ENCODE measurements at places on chromosomes 11 and 22.

DNA sequence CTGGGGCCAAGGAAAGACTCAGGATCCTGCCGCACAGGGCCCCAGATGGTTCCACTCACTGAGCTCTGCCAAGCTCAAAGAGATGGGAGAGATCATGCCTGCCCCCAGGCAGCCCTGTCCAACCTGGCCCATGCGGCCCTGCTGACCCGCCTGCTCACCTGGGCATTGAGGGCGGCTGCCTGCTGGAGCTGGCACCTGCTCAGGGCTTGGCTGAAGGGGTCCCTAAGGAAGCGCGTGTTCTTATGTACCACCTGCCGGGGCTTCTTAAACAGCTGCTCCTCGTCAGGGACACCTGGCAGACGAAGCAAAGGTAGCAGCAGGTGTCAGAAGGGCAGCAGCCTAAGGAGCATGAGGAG lies 5.5 kb downstream of the ESS2 start:
- DNase-seq: no peak

DNA sequence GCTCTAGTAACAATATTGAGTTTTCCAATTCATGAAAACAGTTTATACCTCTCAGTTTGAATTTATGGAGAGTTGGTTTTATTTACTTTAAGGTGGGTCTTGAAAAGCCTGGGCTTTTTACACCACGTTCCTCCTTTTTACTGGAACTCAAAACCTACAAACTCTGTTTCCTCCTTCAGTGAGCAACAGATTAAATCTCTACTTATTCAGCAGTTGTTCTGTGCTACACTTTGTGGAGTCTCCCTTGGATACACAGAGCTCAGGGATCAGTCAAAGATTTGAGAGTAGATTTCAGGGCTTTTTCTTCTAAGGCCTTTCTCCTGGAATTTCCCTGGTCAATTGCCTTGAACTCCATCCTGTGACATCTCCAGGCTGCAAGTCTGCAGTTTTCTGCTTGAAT lies 3.5 kb downstream of the NXPE1 start:
- no peak for DNase-seq

DNA sequence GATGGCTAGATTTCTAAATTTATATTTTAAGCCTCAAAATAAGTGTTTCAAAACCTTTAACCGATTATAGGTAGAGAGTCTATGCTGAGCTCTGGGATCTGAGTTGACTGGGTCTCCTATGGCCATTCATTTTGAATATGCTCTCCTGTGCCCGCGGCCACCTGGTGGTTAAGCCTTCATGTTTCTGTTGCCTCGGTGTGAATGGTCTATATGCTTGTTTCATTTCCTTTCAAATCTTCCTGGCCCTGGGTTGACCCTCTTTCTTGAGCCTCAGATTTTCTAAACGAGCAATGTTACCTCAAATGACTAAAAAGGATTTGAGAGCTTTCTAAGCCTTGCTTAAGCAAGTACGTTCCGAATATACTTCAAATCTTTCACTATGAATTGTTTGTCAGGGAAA lies 789.4 kb upstream of the KIRREL3 start:
- no peak for DNase-seq

- DNase-seq: no peak
These were observed 2.7 kb downstream of the LRRC32 start for GRCh38 chr11:76667856-76668255.

DNA sequence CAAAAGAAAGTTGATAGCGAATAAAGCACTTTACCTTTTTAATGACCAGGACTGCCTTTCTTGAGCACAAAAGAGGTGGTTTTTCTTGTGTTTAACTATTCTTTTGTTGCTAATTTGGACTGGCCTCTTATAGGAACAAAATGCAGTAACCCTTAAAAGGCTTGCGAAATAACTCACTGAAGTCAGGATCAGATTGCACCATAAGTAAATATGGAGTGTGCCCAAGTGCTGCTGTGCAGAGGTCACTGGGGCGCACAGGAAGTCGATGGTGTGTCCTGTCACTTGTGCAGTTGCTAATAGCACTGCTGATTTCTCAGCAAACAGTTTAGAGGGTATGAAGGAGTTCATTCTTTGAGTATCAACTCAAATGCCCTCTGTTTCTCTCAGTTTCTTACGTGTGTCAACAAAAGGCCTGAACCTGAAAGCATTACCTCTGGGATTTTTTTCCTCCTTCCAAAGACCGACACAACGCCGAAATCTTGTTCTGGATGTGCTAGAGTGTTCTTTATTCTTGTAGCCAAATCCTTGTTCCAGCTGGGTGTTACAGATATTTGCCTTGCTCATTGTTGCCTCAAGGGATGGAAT lies 71.3 kb downstream of the ATXN10 start:
- peak; percentile 84 for DNase-seq

GRCh38 chr11:1281326-1281973 lies 28.0 kb downstream of the TOLLIP start:
- no peak for DNase-seq

DNA sequence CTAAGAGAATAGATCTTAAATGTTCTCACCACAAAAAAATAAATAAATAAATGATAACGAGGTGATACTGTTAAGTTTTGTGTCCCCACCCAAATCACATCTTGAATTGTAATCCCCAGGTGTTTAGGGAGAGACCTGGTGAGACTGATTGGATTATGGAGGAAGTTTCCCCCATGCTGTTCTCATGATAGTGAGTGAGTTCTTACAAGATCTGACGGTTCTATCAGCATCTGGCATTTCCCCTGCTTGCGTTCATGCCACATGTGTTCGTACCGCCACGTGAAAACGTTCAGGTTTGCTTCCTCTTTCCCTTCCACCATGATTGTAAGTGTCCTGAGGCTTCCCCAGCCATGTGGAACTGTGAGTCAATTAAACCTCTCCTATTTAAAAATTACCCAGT lies 1514.8 kb upstream of the TENM4 start:
- no peak for DNase-seq

DNA sequence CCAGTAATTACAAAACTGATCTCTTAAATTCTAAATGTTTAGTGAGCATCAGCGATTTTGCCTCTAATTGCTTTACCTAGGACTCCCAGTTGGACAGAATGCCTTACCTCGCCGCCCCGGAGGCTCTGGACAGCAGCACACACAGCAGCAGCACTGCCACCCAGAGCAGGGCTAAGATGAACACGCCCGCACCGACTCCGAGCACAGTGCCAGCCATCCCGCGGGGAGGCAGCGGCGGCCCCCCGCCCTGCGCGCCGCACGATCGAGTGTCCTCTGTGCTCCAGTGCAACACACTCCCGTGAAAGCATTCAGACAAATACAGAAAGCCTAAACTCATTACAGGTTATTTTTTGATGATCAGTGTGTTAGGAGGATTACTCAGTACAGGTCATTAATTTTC lies 9.4 kb downstream of the TMEM218 start:
- no peak for DNase-seq

- DNase-seq: no peak
These were observed 33.6 kb downstream of the GALNT18 start for GRCh38 chr11:11588243-11588642.

DNA sequence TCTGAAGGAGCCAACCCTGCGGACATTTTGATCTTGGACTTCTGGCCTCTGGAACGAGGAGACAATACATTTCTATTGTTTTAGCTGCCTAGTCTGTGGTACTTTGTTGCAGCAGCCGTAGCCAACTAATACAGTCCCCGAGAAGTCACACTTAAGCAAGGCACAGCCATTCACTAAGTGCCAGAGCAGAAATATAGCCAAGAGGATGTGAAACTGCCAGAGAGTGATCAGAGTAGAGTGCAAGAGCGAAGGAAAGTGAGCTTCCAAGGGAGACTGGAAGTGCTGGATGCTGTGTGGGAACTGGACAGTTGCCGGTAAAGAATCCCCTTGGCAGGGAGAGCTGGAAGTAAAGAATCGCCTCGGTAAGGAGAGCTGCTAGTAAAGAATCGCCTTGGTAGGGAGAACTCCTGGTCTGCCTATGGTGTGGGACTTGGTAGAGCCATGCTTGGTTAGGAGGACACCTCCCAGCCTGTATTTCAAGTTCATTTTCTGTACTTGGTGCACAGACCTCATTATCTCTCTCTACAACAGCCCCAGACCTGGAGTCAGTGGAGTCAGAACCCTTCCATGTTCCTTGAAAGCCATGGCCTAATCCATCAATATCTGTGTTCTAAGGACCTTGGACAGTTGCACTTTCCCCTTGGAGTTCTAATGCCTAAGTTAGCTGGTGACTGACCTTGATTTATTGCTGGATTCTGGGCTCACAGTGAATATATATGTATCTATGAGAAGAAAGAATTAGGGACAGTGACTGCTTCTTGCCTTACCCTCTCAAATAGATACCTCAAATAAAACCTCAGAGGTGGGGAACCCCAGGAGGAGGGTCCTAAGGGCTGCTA lies 162.1 kb downstream of the LDLRAD3 start:
- DNase-seq: no peak

GRCh38 chr22:17965538-17966402 lies 58.6 kb downstream of the MICAL3 start:
- no peak for DNase-seq

DNA sequence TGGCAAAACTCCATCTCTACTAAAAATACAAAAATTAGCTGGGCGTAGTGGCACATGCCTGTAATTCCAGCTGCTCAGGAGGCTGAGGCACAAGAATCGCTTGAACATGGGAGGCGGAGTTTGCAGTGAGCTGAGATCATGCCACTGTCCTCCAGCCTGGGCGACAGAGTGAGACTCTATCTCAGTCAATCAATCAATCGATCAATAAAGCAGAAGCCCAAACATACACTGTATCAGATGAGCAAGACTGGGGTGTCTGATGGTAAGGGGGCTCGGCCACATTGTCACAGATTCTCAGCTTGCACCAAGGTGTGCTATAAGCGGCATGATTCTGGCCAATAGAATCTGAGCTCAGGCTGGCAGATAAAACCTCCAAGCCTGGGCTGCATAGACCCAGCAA lies 261.1 kb downstream of the BUD13 start:
- DNase-seq: no peak

GRCh38 chr11:44708523-44709280 lies 18.1 kb upstream of the TSPAN18 start:
- DNase-seq: no peak

GRCh38 chr11:68727783-68728182 lies 23.5 kb downstream of the TESMIN start:
- DNase-seq: no peak

DNA sequence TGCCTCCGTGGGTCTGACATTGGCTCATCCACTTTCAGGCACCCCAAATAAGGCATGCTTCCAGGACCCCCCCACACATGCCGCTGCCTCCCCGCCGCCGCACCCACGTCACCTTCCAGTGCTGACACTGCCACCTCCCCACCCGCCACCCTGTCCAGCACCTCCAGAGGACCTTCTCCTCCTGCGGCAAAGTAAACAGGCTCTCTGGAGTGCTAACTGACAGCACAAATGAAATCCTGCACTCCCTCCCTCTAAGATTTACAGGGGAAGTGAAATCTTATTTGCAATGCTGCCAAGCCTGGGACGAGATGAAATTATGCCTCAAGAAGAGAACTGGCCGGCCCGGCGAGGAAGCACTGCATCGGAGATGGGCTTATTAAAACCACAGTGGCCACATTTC lies 35.3 kb downstream of the MACROD1 start:
- DNase-seq: peak; percentile 21

DNA sequence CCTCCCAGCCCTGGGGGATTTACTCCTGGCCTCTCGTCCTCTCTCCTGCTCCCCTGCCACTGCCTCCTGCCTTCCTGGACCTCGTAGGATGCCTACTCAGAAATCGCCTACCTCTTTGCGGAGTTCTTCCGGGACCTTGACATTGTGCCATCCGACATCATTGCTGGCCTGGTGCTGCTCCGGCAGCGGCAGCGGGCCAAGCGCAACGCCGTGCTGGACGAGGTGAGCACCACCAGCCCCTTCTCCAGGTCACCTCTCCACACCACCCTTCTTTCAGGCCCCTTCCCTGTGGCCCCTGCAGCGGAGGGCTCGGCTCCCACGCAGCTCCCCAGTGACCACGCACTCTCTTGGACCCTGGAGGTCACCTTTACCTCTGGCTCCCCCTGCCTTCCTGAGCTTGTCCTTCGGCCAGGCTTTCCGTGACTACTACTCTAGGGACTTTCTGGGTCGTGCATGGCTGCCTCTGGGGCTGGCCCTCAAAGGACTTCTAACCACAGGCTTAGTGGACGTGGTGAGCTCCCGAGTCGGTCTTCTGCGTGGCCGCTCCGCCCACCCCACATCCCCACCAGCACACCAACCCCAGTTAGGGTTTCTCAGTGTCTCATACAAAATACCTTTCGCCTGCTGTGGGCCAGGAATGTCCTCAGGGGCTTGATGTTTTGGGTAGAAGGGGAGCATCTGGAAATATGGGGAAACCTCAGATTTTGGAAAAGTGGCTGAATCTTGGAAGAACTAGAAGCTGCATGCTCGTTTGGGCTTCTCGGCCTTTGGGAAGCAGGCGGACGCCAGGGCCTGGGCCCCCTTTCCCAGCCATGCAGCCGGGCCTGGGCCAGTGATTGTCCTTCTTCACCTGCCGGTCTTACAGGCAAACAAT lies 24.1 kb upstream of the MYRF start:
- DNase-seq: no peak

DNA sequence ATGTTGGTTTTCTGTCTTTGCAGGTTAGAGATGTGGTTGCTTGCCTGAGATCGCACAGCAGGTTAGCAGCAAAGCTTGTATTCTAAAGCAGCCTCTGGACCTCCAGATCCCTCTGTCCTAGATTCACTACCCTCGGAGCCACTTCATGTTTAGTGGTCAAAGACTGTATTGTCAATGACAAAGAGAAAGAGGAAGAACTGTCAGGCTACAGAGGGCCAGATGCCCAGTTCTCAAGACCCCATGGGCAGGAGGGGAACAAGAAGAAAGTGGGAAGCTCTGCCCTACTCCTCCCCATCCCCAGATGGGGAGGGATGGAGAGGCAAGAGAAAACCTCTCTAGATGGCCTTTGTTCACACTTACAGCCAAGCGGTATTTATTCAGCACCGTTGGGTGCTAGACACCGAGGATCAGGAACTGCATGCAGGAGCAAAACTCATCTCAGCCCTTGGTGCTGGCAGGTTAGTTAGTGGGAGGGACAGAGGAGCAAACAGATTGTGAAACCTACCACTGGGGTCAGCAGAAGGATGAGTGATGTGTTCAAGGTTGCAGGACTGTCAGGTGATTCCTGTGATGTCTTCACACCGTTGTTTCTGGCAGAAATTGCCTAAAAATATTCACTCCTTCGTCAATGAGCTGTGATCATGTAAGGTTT lies 38.3 kb upstream of the PTPRJ start:
- DNase-seq: peak; percentile 75

DNA sequence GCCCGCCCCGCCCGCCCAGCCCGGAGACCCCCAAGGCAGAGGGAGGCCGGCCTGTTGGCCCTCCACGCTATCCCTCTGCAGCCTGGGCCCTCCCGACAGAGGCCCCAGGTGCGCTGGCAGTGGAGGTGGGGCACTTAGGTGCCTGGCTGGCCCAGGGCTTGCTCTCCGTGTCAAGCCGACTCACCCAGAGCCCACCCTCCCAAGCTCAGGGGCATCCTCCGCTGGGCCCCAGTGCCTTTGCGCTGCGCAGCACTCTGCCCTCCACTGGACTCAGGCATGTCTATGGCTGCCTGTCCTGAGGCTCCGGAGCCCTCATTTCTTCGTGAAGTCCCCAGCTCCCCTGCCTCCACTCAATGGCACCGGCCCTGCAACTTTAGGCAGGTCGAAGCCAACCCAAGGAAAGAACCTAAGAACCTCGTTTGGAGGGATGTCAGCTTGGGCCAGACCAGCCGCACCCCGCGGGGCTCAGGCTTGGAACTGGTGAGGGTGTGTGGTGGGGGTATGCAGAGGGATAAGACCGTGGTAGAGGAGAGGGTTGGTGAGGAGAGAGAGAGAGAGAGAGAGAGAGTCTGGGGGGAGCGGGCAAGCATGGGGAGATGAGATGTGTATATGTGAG lies 6.1 kb downstream of the SMIM45 start:
- no peak for DNase-seq

GRCh38 chr11:113457784-113458183 lies 17.4 kb downstream of the DRD2 start:
- DNase-seq: no peak

Data from inflammatory macrophage (primary cell).